Activated CD4-positive, alpha-beta T cell treated with anti-CD3 and anti-CD28 coated beads for 36 hours (primary cell): ENCODE measurements at places on chromosomes 11 and 22. TPM values are rescaled to one million over a fixed set of nuclear protein-coding genes. Genes with fewer than 3 reads are reported as not detected.
A peak's percentile ranks its signal among the peaks of the same experiment; 100 is the strongest.

DNA sequence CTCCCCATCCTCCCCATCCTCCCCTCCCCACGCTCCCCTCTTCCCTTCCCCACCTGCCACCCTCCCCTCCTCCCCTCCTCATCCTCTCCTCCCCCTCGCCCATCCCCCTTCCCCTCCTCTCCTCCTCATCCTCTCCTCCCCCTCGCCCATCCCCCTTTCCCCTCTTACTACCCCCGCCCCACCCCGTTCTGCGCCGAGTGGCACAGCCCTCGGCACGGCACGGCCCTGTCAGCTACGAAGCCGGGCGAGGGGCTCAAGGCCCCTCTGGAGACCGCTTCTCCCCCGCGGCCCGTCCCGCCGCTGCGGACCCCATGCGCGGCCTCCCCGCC lies 449.9 kb downstream of the OPCML start:
- DNase-seq = peak; percentile 49

GRCh38 chr11:17673951-17674350 lies 45.4 kb upstream of the MYOD1 start:
- DNase-seq = no peak

GRCh38 chr11:88119561-88119960 lies 55.7 kb downstream of the RAB38 start:
- no peak for DNase-seq

- DNase-seq = no peak
Measured at GRCh38 chr11:12761029-12761428, 86.8 kb downstream of the TEAD1 start.

Gene SCGB1C1
- not detected for total RNA-seq
